ENCODE measurements at places on chromosomes 12 and 14. TPM values are rescaled to one million over a fixed set of nuclear protein-coding genes. Genes with fewer than 3 reads are reported as not detected.

- DNase-seq, result no peak
Measured at GRCh38 chr14:88164906-88165534, 158.0 kb downstream of the KCNK10 start.

DNA sequence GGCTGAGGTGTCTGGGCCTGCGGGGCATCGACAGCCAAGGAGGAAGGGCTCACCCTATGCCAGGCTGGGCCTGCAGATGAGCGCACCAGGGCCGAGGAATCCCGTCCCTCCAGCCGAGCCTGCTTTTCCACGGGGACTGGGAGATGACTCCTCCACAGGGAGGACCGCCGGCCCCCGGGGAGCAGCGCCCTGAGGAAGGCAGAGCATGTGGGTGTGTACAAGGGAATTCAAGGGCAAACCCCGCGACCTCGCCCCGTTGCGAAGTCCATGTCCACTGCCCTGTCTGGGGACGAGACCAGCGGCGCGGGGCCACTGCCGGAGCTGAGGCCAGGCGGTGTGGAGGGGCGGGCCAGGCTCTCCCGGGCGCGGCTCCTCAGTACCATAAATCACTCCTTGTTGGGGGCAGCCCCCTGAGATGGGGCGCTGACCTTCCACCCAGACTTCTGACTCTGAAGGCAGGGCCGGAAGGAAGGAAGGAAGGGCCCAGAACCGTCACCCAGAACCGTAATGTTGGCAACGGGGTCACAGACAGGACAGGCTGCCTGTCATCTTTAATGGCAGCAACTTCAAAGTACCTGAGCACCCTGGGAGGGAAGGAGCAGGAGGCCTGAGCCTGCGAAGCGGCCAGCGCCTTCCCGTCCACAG, 52.5 kb downstream of the RNF34 start:
- no peak for DNase-seq

- no peak for DNase-seq
Measured at GRCh38 chr14:47392326-47392725, 283.1 kb downstream of the MDGA2 start.

DNA sequence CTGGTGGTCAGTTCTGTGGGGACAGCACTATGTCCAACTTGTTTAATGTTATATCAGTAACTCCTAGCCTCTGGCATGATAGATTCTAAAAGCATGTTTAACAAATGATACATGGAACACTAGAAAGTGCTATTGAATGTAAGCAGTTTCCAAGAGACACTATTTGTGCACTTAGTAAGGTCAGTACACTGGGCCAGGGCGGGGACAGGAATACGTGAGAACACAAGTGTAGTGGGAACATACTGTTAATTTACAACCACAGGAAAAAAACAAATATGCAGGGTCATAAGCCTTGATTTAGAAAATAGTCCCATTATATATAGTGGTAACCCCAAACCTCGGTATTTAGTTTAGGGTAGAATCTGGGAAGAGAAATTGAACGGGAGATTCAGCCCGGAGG, 88.9 kb upstream of the SLC38A2 start:
- DNase-seq, result no peak

DNA sequence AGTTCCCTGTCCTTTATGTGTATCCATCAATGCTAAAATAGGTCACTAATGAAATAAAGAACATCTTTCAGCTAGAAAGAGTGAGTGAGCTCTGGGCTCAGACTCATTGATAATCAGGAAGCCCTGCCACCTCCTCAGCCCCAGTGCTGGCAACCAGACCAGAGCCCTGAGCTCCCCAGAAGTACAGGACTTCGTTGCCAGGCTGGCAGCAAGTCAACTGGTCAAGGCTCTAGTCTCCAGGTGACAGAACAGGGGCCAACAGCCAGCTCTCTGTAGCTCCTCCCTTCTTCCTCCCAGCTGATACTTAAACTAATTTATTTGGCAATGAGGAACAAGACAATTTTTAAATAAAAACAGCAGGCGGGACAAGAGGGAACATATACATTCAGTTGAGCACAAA, 145.3 kb downstream of the EGLN3 start:
- DNase-seq, result no peak

- DNase-seq, result no peak
Measured at GRCh38 chr14:28776482-28777266, 10.1 kb downstream of the FOXG1 start.

- DNase-seq, result no peak
Measured at GRCh38 chr14:91063119-91063518, 2.7 kb upstream of the RPS6KA5 start.

DNA sequence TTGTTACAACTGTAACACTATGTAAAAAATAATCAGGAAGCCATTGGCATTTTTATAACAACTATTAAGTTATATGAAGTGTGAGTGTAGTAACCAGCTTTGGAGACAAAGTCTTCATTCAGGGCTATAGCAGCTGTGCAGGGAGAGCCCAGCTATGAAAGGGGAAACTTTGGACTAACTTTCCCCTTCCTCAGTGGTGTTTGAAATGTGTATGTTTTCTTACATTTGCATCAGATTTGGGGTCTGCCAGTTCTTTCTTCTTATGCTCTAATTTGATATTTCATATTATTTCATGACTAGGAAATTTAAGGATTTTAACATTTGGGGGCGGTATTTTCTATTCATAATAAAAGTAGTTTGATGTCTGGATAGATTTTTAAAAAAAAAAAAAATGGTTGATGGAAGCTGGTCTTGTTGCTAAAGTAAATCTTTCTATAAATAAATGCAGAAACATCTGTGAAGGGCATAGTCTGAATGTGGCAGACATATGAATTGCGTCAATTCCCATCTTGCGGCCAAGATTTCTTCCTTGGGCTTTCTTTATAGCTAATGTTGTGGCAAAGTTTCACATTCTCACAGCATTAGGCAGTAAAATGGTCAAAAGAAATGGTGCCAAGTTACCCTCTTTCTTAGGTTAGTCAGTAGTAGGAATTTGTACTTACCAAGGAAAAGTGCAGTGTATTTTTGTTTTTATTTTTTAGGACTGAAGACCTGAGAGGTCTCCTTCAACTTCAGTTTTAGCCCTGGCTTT, 35.6 kb downstream of the RASSF8 start:
- DNase-seq, result peak; percentile 77

- no peak for DNase-seq
Measured at GRCh38 chr14:105844810-105845724, 318.7 kb downstream of the TMEM121 start.

- DNase-seq, result peak; percentile 64
Measured at GRCh38 chr14:76844223-76844622, 18.0 kb downstream of the LRRC74A start.

DNA sequence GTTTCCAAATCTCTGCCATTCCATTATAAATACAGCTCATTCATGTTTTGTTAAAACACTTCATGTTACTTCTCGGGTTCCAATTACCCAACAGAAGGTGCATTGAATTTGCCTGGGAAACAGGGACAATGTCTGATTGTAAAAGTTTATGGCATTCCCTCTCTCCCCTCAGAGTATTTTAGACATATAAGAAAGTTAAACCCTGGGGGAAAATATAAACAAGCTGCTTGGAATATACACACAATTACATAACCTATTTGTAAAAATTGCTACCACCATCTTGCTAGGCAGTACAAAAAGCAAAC, 60.0 kb downstream of the BTG1 start:
- no peak for DNase-seq

- peak; percentile 63 for DNase-seq
Measured at GRCh38 chr12:62731055-62731820, 203.7 kb downstream of the PPM1H start.

GRCh38 chr12:129226005-129226404, 372.7 kb downstream of the GLT1D1 start:
- no peak for DNase-seq

GRCh38 chr14:99780690-99781089, 12.5 kb upstream of the EML1 start:
- no peak for DNase-seq

GRCh38 chr12:48422060-48422459, 50.3 kb upstream of the ANP32D start:
- peak; percentile 61 for DNase-seq

DNA sequence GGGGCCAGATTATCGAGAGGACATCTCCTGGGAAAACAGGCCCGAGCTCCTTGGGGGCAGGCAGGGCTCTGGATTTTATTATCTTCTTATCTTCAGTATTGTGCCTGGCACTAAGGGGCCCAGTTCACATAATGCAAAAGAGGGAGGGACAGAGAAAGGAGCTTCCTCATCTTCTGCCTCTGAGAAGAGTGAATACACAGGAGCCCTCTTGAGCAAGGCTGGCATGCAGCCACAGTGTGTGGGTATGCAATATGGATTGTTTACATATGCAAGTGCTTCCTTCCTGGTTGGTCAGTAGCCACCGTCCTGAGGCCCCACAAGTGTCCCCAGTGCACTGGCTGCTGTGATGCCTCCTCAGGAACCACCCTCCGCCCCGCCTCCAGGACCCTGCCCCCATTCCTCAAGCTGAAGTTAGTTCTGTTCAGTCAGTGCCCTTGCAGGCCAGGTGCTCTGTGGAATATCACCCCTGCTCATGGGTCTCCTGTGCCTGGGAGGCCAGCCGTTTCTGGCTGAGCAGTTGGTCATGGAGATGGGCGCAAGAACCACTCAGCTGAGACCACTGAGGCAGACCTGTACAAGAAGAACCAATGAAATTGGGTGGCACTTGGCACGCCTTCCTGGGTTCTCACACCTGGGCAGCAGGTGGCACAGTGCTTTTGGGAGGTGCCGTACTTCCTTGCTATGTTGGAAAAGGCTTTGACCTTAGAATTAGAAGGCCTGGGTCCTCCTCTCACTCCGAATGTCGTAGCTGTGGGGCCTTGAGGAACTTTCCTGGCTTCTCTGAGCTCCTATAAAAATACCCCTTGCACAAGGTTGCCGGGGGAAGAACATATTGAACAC, 35.1 kb upstream of the ACTN1 start:
- no peak for DNase-seq

DNA sequence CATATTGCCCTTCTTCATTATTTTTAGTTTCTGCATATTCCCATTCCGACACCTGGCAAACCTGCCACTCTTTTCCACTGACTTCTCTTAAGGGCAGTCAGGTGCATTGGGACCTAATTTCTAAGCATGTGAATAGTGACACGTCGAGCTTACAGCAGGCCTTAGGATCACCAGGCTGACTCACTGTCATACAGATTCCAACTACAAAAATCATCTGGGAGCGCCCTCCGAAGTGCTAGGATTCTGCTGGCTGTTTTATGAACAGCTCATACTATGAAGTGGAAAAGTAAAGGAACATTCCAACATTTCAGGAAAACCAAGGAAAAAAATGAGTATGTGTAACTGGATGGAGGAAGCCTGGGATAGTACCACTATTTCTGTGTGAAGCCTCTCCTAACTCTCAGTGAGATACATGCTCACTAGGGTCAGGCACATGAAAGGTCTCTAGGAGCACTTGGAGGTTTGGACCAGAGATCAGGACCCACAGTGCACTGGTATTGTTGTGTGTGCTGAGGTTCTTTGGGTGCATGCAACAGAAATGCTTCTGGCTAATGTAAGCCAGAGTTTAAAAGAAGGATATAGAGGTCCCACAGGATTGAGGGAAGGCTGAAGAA, 257.4 kb downstream of the ZFP36L1 start:
- DNase-seq, result peak; percentile 80

GRCh38 chr12:15278816-15279658, 43.3 kb upstream of the PTPRO start:
- DNase-seq, result peak; percentile 60

DNA sequence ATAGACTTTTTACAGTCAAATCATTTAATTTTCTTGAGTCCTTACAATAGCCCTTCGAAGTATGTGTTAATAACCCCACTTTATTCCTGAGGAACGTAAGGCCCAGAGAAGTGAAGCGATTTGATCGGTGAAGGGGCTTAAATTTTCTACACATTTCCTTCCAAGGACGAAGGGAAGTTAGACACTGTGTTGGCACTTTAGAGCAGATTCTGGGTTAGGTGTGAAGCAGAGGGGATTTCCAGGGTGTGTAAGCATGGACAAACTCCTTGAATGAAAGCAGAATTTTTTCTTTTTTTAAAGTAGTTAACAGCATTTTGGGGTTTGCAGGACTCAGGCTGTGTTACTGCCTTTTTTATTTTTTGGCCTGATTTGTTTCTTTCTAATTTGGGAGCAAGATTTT, 38.9 kb downstream of the PRORP start:
- DNase-seq, result no peak

Gene CNPY2
- 109 TPM for total RNA-seq

Gene GLIPR1
- 20.2 TPM for total RNA-seq

Gene KLRD1
- total RNA-seq, result not detected

Gene SLC2A14
- total RNA-seq, result not detected

Gene TMEM52B
- total RNA-seq, result 3.4 TPM

Gene SPIC
- total RNA-seq, result not detected

Gene CCDC38
- total RNA-seq, result not detected

Gene GLIPR1L1
- not detected for total RNA-seq

Gene ARL1
- total RNA-seq, result 76.1 TPM

Gene PAX9
- not detected for total RNA-seq

Gene SMIM41
- not detected for total RNA-seq

All from A172 (cell line).